Caudate nucleus (tissue), 63 donors: ENCODE measurements at places on chromosomes 13 and 19.
A peak's percentile ranks its signal among the peaks of the same experiment; 100 is the strongest.

DNA sequence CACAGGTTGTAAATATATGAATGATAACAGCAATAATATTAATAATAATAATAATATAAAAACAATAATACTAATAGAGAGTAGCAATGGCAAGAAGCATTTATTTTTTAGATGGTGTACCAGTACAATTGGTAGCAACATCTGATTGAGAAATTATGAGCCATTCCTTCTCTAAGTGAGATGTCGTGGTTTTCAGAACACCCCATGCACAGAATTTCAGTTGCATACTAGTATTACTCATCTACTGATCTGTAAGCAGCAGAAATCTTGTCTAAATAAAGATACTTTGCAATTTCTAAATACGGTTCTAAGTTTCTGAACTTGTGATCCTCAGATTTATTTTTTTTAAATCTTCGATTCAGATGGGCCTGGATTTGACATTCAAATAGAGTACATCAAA, 788.0 kb upstream of the ATXN8OS start:
- DNase-seq: no peak

- DNase-seq: peak; percentile 13
Measured at GRCh38 chr19:50384685-50385535, 763 bp downstream of the POLD1 start.

GRCh38 chr13:59337070-59337469, 826.7 kb downstream of the DIAPH3 start:
- DNase-seq: no peak

- DNase-seq: no peak
Measured at GRCh38 chr19:802498-803098, 5.3 kb downstream of the PTBP1 start.

- no peak for DNase-seq
Measured at GRCh38 chr19:35519291-35519690, 5.8 kb upstream of the DMKN start.

GRCh38 chr13:112926993-112927392, 42.0 kb upstream of the MCF2L start:
- no peak for DNase-seq

DNA sequence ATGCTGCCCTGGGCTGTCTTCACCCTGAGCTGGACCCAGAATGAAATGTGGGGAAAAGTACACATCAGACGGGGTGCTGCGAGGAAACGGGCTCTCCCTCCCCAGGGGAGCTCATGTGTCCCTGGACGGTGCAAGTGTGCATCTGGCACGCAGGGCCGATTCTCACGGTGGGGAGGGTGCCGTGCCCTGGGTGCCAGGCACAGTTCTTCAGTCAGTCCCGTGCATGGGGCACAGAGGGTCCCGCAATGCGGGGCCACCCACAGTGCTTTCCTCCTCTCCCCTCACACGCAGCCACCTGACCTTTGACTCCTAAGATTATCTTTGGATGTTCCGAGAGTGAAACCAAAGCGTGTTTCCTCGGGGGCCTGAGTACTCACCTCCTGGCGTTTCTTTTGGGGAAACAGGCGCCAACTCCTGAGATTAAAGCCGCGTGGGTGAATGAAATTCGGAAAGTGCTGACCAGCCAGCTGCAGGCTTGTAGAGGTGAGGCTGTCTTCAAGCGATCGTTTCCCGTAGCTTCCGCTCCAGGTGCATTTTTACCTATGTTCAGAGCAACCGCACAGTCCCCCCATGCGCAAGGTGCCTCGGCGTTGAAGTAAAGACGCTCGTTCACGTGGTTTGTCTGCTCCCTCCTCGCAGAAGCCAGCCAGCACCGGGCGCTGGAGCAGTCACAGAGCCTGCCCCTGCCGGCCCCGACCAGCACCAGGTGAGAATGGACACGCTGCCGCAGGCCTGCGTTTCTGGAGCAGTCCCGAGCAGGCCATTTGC, 17.5 kb upstream of the F7 start:
- no peak for DNase-seq

DNA sequence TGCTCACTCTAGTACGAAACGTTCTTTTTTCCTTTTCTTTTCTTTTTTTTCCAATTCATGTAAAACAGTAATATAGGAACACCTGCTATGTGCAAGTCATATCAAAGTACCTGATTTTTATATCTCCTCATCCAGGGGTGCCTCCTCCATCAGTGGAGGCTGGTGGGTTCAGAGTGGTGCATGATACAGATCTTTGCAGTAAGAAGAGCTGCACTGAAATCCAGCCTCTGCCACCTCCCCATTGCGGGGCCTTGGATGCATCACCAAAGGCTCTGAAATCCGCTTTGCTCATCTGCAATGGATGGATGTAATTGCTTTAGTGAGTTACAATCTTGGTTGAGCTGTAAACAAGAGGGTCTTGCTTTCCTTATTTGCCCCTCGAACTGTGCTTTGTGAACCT, 38.3 kb downstream of the GPR12 start:
- DNase-seq: peak; percentile 71

DNA sequence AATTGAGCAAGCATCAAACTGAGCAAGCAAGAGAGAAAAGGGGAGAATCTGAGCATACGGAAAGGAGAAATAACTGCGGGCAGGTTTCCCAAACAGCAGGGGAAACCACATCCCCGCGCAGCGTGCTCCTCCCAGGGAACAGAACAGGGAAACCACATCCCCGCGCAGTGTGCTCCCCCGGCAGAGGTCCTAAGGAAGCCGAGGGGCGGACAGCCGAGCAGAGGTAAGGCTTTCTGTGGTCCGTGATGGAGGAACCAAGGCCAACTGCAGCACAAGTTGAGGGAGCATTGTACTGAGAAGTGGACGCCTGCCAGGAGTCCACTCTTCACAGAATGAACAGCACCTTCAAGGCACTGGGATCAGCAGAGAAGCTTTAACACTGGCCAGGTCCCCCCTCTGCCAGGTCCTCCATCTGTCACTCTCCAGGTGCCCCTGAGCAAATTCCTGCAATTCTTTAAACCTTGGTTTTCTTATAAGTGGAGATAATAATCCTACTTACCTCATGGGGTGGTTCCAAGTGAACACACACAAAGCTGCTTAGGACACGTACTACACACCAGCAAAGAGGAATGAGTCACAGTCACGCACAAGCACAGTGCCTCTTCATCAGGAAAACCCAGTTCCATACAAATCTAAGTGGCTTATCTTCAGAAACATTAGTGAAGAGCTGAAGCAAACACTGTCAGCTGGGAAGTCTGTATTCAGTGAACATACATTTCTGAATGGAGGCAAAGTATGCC, 23.0 kb upstream of the LAMP1 start:
- peak; percentile 48 for DNase-seq

DNA sequence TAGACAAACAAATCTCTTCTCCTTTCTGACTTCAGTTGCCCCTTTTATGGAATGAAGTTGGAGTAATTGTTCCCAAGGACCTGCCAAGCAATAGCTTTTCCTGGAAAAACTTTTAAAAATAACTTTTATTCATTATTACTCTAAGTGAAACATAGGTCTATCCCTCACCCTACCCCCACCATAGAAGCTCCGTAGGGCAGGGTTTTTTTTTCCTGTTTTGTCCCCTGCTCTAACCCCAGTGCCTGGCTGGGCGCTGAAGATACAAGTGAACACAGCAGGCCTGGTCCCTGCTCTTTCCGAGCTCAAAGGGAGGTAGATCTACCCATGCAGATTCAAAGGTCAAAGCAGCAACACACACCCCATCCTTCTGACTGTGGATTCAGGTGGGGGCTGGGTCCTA, 8.7 kb upstream of the GNG8 start:
- DNase-seq: no peak

- DNase-seq: no peak
Measured at GRCh38 chr13:49370371-49370770, 73.5 kb downstream of the CAB39L start.

GRCh38 chr13:44340508-44340907, 33.1 kb upstream of the SERP2 start:
- no peak for DNase-seq

DNA sequence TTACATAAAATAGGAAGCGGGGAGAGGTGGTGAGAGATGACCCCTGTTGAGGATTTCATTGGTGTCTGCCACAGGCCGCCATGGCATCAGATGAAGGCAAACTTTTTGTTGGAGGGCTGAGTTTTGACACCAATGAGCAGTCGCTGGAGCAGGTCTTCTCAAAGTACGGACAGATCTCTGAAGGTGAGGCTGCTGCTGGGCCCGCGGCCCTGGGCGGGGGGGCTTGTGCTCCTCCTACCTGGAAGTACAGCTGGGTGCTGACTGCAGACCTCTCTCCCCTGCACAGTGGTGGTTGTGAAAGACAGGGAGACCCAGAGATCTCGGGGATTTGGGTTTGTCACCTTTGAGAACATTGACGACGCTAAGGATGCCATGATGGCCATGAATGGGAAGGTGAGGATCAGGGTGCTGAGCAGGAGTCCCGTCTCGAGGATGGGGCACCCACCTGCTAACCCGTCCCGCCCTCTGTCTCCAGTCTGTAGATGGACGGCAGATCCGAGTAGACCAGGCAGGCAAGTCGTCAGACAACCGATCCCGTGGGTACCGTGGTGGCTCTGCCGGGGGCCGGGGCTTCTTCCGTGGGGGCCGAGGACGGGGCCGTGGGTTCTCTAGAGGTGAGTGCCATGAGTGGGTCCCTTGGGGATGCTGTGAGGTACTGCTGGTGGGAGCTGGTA, 1.9 kb downstream of the CIRBP start:
- no peak for DNase-seq

DNA sequence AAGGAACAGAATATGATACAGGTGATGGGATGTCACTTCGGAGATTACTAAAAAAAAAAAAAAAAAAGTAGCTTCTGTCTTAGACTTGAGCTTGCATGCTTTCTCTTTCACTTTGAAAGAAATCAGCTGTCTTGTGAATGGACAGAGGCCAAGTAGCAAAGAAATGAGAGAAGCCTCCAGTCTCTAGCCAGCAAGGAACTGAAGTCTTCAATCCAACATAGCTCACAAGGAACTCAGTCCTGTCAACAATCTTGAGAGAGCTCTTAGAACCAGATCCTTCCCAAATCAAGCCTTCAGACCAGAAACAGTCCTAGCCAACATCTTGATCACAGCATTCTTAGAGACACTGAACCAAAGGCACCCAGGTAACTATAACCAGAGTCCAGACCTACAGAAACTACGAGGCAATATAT, 7.7 kb downstream of the N4BP2L2 start:
- no peak for DNase-seq

DNA sequence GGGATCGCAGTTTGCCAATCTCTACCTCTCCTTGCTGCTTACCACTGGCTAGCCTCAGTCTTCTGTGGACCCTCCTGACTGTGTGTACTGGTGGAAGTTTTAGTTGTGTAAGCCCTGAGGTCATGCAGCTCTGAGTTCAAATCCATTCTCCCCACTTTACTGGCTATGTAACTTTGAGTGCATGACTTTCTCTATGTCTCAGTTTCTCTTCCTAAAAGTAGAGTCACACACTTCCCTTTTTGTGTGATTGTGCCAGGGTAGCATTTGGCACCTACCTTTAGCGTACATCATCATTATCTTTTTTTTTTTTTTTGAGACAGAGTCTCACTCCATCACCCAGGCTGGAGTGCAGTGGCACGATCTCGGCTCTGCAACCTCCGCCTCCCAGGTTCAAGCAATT, 70.3 kb downstream of the MAP4K1 start:
- no peak for DNase-seq

- DNase-seq: no peak
Measured at GRCh38 chr13:62678039-62678438, 1262.4 kb upstream of the PCDH20 start.

DNA sequence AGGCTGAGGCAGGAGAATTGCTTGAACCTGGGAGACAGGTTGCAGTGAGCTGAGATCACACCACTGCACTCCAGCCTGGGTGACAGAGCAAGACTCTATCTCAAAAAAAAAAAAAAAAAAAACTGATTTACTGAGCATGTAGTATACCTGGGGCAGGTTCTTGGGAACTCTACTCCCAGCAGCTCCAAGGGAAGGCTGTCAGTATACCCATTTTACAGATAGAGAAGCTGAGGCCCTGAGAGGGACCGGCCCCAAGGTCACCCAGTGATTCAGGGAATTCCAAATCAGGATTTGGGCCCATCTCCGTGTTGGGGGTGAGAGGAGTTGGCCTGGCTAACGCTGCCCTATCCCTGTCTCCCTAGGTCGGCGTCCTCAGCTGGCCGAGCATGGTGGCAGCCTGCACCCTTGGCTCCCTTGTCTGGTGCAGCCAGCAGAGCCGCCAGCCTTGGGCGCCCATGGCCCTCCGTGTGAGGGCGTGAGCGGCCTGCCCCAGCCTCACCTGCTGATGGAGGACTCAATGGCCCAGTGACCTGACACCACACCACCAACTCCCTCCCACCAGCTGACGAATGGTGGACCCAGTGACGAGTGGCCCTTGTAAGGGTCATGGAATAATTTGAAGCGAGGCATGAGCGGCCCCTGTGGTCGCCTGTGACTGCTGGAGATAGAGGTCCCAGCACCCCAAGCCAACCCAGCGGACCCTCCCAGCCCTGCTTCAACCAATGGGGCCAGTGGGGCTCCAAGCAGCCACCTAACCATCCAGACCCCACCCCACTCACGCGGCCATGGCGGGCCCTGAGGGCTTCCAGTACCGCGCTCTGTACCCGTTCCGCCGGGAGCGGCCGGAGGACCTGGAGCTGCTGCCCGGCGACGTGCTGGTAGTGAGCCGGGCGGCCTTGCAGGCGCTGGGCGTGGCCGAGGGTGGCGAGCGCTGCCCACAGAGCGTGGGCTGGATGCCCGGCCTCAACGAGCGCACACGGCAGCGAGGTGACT, 2.4 kb downstream of the PIK3R2 start:
- DNase-seq: no peak

DNA sequence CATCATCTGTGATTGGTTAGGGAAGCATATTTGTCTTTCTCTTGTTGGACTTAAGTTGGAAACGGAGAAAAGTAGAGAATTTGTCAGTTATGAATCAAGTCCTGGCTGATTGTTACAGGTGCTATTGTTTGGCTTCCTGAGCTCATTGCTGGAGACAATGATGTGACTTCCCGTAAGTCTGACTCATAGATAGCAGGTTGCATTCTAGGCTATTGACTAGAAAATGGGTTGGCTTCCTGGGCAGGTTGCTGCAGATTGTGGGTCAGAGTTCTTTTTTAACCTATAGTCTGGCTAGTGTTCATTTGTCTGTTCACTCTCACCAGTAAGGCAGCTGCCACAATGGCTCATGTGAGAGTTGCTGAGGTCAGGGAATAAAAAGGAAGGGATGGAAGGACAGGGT, 101.5 kb downstream of the CCNA1 start:
- no peak for DNase-seq

DNA sequence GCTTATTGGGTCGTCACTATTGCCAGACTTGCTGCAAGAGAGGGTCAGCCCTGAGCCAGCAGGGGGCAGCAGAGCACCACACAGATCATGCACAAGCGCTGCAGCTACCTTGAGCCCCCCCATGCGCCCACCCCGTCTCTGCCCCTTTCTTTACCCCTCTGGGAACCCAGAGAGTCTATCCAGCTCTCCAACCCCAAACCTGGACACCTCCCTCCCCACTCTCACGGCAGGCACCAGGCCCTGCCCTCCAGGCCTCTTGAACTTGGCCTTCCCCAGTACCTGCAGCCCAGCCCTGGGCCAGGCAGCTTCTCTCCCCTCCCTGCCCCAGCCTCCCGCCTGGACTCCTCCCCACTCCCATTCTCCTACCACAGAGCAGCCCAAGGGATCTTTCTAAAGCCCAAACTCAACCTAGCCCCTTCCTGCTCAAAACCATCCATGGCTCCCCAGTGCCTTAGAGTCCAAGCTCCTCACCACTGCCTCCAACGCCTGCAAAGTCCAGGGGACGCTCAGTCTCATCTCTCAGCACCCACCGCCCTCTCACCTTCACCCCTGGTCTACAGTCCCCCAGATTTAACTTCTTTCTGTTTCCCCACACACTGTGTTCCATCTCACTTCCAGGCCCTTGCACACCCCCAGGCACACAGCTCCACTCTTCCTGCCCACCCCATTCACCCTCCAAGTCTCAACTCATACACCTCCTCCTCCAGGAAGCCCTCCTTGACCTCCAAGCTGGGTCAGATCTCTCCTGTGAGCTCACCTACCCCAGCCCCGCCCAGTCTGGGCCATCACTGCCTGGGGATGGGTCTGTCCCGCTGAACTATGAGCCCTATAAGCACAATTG, 9.4 kb upstream of the CEACAM16 start:
- DNase-seq: peak; percentile 32
